ENCODE measurements at places on chromosomes 4 and X.

DNA sequence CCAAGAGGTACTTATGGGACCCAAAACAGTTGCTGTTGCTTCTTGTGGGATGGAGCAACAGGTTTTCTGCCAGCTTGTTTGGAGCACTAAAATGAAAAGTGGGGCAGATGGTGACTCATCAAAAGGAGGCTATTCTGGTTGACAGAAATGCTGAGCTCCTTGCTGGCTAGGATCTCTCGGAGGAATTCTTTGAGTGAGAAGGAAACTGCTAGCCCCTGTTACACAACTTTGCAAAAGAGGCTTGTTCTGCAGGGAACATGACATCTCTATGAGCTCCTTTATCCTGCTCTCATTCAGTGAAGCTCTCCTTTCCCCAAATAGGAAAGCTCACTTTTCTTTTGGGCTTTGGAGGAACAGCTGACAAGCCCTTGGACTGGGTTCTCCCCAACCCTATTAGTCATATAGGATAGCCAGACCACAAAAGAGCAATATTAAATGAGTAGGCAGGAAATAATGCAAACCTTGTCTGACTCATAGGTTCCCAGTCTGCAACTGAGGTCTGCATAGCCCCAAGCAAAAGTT is 108.3 kb downstream of the CDS1 start:
- DNase-seq, result no peak

DNA sequence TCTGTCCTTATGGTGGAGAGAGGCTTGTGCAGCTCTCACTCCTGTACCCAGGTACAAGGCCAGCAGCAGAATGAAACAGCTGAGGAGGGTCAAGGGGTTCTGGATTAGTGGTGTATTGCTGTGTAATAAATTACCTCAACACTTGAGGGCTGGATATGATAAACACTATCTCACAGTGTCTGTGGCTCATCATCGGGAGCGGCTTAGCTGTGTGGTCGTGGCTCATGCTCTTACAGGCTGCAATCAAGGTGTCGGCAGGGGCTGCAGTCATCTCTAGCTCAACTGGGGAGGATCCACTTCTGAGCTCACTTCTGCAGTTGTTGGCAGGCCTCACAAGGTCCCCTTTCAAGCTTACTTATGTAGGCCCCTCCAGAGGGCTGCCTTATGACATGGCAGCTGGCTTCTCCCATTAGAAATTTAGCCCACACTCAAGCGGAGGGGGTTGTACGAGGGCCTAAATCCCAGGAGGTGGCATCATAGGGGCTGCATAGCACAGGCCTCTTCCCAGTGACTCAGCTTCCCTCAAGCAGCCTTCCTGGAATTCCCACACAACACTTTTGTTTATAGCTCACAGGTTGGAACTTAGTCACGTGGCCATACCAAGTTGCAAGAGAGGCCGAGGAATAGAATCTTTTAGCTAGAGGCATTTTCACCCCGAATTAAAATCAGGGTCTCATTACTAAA is 148.2 kb upstream of the RPS6KA3 start:
- DNase-seq, result no peak

DNA sequence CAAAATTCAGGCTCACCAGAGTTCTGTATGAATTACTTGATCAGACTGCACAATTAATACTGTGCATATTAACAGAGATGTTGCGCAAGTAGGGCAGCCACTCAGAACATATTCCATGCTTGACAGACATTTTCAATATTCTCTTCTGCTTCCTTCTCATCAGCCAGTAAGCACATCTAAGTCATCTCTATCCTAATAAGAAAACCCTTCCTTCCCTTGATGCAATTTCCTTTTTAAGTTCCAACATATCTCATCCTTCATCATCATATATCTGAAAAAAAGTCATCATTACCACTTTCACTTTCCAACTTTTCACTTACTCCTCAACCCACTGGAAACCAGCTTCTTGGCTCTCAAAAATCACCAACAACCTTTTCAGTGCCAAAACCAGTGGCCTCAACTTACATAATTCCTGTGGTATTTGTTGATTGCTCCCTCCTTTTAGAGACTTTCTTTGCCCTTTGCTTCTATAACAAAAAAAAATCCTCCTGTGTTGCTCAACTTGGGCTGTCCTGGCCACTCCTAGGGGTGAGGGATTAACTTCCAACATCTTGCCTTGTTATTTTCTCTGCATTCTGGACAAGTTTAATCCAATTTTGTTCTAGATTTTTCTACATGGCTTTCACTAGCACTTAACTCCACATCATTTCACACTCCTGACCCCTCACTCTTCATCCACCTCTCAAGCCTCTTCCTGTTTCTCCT is 14.1 kb downstream of the MBNL3 start:
- DNase-seq, result no peak

DNA sequence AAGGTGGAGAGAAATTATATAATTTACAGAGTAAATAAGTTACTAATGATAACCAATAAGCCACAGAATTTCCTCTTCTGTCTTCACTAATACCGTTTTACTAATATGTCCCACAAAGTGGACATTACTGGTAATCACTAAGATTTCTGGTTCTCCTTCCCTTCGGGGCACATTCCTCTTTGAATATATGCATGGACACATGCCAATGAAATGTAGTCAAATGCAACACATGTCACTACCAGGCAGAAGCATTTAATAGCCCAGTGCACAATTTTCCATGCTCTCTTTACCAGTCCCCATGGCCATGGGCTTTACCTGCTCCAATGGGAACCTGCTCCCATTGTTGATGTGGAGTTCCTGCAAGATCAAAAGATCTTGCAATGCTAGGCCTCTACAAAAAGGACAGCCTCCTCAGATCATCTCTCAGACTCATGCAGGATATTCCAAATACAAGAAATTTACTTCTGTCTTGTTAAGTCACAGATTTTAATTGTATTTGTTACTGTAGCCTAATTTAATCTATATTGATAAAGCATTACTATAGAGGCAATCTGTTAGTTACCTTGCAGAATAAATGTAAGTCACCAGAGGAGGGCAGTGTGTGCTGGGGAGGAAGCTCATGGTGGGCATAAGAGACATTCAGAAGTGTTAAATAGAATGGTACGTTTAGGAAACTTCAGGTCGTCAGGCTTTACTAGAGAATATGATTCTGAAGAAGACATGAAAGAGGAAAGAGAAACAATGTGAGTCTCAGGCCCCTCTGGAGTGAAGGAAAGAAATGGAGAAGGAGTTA is 37.1 kb upstream of the INPP4B start:
- no peak for DNase-seq

DNA sequence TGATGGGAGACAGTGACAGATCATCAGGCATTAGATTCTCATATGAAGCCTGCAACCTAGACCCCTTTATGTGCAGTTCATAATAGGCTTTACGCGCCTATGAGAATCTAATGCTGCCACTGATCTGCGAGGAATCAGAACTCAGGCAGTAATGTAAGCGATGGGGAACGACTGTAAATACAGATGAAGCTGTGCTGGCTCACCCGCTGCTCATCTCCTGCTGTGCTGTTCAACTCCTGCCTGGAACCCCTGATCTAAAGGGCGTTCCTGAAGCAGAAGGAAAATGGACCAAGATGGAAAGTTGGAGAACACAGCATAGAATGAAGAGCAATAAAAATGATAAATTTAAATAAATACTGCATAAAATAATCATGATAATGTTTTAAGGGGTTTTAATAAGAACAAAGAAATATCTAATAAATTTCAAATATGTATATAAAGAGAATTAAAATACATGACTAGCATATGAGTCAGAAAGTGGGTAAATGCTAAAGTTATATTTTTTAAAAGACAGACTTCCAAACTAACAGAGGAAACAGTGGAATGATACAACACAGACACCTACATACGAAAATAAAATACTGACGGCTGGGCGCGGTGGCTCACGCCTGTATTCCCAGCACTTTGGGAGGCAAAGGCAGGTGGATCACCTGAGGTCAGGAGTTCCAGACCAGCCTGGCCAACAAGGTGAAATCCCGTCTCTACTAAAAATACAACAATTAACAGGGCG is 59.2 kb downstream of the RBM47 start:
- DNase-seq, result no peak

GRCh38 chr4:182242787-182243186 is 415 bp upstream of the TENM3 start:
- DNase-seq, result no peak

DNA sequence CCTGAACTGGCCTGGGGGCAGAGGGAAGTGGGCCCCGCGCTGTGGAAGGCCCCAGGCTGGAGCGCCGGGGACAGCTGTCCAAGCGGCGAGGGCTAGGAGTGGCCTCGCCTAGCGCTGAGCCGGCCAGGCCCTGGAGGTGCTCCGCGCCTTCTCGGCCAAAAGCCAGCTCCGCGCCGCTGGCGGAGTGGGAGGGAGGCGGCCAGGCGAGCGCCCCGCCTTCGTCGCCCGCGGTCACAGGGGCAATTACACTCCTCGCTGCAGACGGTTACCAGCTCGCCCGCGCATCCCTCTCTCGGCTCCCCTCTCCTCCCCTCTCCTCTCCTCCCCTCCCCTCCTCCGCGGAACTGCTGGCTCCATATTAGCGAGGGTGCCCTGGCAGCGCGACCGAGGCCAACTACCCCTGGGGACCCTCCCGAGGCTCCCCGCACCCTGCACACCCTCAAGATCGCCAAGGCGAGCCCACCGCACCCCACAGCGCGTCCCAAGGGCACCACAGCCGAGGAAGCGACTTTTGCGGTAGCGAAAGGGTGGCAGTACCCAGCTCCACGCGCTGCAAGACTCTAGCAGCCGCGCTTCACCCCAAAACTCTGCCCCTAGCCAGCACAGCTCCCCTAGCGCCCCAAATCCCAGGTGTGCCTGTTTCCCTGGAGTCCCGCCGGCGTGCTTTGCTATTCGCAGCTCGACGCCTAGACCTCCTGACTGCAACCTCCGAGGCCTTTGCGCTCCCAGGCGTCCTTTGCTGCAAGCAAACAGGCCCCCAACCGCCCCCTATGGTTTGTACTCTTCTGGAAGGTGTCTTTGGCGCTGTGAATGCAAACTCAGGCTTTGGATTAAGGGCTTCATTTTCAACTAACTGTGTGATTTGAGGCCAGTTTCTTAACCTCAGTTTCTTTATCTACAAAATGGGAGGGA is 91.4 kb downstream of the BCOR start:
- no peak for DNase-seq

- DNase-seq, result no peak
Observed at GRCh38 chrX:80537096-80537495, 116.8 kb downstream of the TENT5D start.

- peak; percentile 41 for DNase-seq
Observed at GRCh38 chr4:139301821-139302611, at the start of gene NDUFC1. NDUFC1 (minus strand) TSS chr4:139302477; CDS start chr4:139295798, 6,679 bp downstream.

GRCh38 chr4:14254252-14254651 is 626.7 kb upstream of the BOD1L1 start:
- DNase-seq, result no peak
